LHCN-M2 (cell line): ENCODE measurements at places on chromosomes 2 and 18. TPM values are rescaled to one million over a fixed set of nuclear protein-coding genes. Genes with fewer than 3 reads are reported as not detected.

GRCh38 chr2:65913813-65914212, 481.4 kb upstream of the SPRED2 start:
- no peak for DNase-seq

DNA sequence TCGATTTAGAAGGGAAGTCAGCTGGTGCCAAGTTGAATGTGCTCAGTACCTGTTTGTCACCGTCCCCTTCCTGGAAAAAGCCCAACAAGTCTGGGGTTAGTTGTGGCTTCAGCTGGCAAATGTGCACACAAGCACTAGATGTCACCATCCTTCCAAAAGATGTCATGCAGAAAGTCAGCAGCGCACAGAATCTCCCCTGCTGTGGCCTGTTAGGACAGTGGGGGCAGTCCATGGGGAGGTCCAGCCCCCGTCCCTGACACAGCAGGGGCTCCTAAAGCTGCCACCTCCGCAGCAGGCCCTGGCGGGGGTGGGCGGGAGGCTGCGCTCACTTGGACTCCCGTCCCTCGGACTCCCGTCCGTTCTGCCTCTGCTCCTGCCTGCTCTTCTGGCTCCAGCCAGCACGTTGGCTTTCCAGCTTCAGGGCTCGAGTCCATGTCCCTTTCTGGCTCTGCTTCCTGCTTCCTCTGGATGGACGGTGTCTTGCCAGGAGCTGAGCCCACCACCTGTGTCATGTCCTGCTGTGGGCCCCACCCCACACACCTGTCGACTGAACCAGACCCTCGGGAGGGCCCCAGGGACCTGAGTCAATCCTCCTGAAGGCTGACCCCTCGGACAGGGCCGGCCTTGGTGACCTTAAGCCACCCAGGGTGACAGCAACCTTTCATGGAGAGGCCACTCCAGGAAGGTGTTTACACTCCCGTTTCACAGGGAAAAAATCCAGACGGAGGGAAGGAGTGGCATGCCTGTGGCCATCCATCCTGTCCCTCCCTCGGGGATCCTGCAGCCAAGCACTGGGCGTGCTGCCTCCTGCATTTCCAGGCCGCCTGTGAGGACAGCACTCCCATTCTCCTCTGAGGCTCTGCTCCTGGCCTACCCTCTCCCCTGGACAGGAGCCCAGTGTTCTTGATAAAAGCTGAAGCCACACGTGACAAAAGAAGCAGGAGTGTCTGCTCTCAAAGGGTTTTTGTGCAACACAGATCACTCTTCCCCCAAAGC, 8.5 kb downstream of the RAB17 start:
- DNase-seq: peak; percentile 58

The CNTNAP5 gene
- not detected in 2 replicates for total RNA-seq

The ZCCHC2 gene
- 1.7 and 2.5 TPM in 2 replicates for total RNA-seq

GRCh38 chr2:23497063-23497462, 112.1 kb downstream of the KLHL29 start:
- peak; percentile 86 for DNase-seq

DNA sequence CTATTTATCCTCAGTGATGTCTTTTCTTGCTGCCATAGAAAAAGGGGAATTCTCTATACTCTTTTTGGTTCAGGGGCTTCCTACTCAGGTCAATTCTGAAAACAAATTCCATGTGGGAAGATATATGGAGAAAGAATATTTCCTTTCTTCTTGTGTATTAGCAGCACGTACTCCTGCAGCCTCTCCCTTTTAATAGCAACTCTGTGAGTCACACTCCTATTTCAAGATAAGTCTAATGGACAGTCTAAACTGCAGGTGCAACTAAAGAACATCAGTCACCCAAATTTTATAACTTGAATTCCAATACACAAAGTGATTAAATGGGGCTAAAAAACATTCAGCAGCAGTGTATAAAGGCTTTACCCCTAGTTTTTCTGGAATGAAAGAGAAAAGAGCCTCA, 942.2 kb downstream of the CNTNAP5 start:
- no peak for DNase-seq

DNA sequence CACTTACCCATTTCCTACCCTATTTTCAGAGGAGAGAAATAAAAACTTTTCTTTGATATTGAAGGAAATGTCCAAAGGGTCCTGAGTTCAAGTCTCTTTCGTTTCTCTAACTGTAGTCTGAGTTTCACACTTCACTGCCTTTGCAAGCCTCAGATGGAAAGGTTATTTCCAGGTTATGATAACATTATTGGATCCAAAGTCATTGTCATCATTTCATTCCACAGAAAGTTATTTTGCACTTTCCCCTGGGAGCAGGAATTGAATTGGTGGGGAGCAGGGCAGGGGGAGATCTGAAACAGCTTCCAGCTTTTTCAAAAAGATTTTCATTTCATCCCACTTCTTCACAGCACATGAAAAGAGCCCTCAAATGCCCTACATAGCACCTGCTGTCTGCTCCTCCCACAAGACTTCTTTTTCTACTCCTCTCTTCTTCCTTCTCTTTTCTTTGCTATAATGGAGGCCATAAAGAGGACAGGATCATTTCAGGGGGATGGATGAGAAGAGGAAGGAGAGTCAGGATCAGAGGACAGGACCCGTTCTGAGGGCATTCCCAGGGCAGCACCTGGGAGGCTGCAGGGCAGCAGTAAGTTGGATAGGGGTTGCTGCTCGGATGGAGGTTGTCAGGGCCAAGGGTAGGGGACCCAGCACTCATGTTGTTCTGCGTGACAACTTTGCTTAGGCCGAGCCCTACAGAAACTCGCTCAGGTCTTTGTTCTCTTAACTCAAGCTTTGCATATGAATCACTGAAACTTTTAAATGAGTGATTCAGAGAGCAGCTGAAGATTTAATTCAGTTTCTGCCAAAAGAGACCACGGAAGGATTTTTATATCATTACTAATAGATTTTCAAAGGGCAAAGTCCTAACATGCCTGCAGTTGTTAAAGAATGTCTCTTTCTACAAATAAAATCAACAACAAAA, 11.4 kb upstream of the GALNT5 start:
- DNase-seq: peak; percentile 97

The ZAP70 gene
- total RNA-seq: 0.40 TPM in 1 of 2 replicates, not detected in the other

DNA sequence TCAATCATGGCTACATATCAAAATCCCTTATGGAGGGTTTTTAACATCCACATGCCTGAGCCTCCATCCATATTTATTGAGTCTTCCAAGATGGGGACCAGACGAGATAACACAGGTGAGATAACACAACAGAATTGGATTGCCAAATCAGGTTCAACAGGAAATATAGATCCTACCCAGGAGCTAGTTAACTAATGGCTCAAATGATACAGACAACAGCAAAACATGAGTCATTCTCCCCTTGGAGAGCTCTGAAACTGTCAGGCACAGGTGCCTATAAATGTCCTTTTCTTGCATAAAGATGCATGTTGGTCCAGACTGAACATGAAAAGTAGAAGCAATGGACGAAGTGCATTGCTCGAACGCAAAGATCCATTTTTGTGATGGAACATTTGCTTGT, 202.2 kb downstream of the CDH20 start:
- DNase-seq: peak; percentile 13

DNA sequence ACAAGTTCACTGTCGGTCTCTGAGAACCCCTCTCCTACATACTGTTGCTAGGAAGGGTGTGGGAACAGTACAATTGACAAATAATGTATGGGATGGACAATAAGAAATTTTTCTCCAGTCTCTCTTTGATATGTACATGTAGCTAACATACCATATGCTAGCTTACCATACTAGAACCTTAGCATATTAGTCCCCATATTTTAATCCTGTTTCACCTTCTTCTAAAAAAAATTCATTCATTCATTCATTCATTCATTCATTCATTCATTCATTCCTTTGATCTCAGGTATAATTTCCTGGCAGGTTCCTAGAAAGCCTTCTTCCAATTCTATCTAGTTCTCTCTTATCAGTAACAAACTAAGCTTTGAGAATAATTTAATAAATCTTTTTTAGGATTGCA, 62.2 kb downstream of the TTC21B start:
- DNase-seq: no peak

GRCh38 chr2:9971105-9971818, 19.8 kb downstream of the GRHL1 start:
- no peak for DNase-seq

- DNase-seq: peak; percentile 79
Observed at GRCh38 chr2:39379643-39380524, 57.2 kb downstream of the MAP4K3 start.

- peak; percentile 0 for DNase-seq
Observed at GRCh38 chr2:14385043-14385442, 247.5 kb upstream of the LRATD1 start.

The SH2D6 gene
- total RNA-seq: 5.9 and 8.0 TPM in 2 replicates

- DNase-seq: no peak
Observed at GRCh38 chr2:220240641-220241040, 613.2 kb downstream of the SLC4A3 start.

The GRHL1 gene
- total RNA-seq: 0.40 and 0.90 TPM in 2 replicates

DNA sequence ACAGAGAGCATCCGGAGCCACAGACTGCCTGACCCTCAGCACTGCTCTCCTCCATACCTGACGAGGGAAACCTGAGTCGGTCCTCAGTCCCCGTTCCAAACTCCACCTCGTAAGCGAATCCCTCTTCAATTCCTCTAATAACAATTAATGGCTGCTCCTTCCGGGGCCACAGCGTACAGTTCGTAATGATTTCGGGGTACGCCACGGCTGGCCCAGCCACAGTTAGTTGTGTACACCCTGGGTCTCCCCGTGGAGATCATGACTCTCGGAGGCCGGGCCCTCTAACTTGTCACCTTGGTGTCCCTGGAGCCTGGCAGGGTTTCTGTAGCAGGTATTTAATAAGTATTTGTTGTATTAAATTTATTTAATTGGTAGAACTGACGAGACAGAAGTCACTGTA, 121.5 kb downstream of the EIPR1 start:
- DNase-seq: no peak

DNA sequence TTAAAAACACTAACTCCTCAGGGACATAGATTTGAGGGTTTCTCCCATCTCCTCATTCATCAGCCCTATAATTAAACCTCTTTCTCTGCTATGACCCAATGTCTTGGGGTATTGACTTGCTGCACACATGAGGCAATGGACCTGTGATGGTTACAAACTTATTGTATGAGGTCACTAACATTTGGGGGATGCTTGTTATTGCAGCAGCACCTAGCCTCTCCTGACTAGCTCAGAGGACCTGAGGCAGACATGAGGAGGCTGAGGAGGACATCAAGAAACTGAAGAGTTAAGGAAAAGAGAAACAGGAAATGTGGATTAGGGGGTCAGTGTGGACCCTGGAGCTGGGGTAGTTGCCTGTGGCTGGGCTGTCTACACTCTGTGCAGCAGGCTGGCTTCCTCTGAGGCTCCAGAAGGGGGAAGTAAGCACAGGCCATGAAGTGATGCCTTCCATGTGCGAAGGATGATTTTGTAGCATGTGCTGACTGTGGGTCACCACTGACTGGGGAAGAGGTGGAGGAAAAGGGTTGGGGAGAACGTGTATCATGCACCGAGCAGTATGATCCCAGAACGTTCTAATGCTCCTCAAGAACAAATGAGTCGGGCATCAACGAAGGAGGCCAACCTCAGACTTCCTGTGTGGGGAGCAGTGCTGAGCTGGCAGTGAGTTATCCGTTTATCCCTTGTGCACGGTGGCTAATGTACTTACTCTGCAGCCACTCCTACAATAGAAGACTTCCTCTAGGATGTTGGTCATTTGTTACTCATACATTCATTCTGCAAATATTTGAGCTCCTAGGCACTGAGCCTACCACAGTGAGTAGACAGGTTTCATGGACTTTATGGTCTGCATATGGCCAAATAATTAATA, 42.1 kb upstream of the RFX8 start:
- peak; percentile 99 for DNase-seq

- no peak for DNase-seq
Observed at GRCh38 chr2:7333960-7334493, 416.8 kb downstream of the RNF144A start.

The PARD3B gene
- total RNA-seq: 2.8 and 4.0 TPM in 2 replicates

DNA sequence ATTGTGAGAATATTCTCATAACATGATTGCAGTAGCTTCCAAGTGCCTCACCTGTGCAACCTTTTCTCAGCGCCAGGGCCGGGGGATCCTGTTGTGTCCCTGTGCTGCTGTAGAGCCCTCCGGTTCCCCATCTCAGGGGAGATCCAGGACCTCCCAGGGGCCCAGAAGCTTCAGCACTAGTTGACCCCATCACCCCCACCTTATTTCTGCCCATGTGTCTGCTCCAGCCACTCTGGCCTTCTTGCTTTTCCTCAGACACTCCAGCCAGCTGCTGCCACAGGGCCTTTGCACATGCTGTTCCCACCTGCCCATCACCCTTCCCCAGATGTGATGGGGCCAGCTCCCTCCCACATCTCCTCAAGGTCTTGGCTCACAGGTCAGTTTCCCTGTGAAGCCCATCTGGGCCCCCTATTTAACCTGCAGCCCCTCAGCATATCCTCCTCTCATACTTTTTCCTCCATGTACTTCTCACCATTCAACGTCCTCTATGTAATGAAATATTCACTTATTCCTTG, 226.5 kb downstream of the SEPTIN10 start:
- no peak for DNase-seq

GRCh38 chr2:69972822-69973221, 11.4 kb upstream of the ASPRV1 start:
- no peak for DNase-seq

GRCh38 chr2:16311521-16312440, 353.9 kb downstream of the CYRIA start:
- DNase-seq: no peak

GRCh38 chr2:175251425-175252041, 70.0 kb upstream of the ATP5MC3 start:
- peak; percentile 39 for DNase-seq

The MCEE gene
- total RNA-seq: 6.2 and 10.6 TPM in 2 replicates

DNA sequence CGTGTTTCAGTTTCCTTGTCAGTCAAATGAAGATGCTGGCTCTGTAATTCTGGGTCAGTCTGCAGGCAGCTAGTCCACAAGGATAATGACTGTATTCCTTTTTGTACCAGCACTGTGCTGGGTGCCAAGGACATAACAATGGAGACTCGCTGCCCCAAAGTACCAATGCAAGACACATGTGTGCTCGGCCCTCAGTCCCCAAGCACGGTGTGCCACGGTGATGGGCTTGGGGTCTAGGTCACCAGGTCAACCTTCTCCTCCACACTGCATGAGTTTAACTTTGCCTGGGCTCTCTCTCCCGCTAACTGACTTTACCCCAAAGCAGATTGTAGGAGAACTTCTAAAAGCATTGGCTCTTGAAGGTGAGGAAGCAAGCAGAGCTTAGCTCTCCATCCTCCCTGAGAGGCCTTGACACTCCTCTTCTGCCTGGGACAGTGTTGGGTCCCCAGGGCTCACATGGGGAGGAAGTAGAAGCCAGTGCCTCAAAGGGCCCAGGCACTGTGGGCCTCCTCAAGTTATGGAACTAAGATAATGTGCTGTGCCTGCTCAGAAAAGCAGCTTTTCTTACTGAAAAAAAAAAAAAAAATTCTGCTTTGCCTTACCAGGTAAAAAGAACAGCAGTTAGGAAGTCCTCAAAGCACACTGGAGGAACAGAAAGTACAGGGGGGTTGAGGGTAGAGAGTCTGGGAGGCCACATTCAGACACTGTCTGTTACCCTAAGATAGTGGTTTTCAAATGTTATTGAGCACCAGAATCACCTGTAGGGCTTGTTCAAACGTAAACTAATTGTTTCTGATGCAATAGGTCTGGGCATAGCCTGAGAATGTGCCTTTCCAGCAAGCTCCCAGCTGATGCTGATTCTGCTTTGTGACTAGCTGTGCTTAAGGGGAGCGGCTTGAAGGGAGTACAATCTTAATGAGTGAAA, 276.4 kb upstream of the CXCR4 start:
- DNase-seq: no peak

The REG3G gene
- total RNA-seq: not detected in 2 replicates

GRCh38 chr2:172153156-172153555, 50.5 kb upstream of the DLX2 start:
- no peak for DNase-seq

- peak; percentile 19 for DNase-seq
Observed at GRCh38 chr2:232142049-232142448, 180.5 kb downstream of the DIS3L2 start.

The RELCH gene
- 22.8 and 25.5 TPM in 2 replicates for total RNA-seq

The PLA2R1 gene
- total RNA-seq: 5.3 and 7.1 TPM in 2 replicates

The ALLC gene
- total RNA-seq: not detected in 2 replicates
